AG20443 (cell line): ENCODE measurements at places on chromosomes 6 and 20.
A peak's percentile ranks its signal among the peaks of the same experiment; 100 is the strongest.

- DNase-seq: no peak
These were observed 214.2 kb downstream of the COL19A1 start for GRCh38 chr6:70080443-70081070.

GRCh38 chr6:117072134-117072533 lies 193.2 kb upstream of the VGLL2 start:
- no peak for DNase-seq

GRCh38 chr6:47091886-47092668 lies 49.9 kb upstream of the ADGRF1 start:
- peak; percentile 32 for DNase-seq

DNA sequence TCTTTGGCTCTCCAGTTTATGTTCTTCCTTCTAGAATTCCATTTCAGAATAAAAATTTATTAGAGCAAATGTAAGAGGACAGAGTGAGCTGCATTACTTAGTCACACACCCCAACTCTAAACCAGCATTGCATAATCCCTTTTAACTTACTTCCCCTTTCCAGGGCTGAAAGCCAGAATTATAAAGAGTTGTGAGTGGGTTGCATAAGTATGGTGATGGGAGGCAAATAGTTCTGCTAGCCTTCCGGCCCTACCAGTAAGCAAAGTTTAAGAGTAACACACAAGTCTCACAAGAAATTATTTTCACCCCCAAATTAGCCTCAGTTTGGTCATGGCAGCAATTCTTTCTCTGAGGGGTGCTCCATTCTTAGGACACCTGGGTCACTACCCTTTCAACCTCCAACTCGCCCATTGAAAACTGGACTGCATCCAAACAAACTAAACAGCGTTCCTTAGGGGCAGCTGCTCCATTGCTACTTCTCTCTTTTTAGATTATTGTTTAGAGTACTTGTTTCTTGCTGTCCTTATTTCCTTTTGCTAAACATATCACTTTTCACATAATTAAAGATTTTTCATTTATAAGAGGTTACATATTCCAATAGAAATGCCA lies 1.6 kb downstream of the KIAA0408 start:
- peak; percentile 25 for DNase-seq

- no peak for DNase-seq
These were observed 298.4 kb upstream of the MOCS1 start for GRCh38 chr6:40232698-40233097.

DNA sequence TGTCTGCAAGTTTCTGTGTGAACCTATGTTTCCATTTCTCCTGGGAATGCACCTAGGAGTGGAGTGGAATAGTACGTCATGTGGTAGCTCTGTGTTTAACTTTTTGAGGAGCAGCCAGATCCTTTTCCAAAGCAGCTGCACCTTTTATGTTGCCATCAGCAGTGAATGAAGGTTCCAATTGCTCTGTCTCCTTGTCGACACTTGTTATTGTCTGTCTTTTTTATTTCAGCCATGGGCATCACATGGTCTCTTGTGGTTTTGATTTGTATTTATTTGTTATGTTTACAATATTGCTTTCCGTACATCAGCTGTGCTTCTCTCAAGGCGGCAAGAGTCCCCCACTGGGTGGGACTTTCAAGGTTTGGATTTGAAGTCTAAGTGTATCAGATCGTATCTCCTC lies 33.9 kb upstream of the STX16 start:
- DNase-seq: no peak

GRCh38 chr6:141413196-141413595 lies 719.5 kb upstream of the GJE1 start:
- DNase-seq: peak; percentile 9

DNA sequence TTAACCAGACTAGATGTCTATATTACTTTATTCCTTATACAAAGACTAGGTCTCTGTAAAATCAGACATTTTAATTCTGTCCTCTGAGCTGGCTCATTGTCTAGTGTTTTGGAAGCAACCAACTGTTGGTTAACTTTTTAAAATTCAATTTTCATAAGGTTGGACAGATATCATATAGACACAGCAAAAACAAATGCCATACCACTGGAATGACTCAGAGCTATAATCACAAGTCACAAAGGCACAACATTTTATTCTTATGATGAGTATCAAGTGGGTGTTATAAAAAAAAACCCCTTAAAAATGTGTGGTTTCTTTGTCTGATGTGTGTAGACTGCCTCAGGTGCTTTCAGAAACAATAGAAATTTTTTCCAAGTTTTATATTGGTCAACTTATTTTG lies 296.2 kb upstream of the MARCKS start:
- peak; percentile 33 for DNase-seq

GRCh38 chr20:51084593-51085377 lies 61.9 kb upstream of the KCNG1 start:
- DNase-seq: no peak

GRCh38 chr6:166314454-166314853 lies 6.3 kb upstream of the PRR18 start:
- no peak for DNase-seq

GRCh38 chr20:9215539-9215938 lies 146.7 kb downstream of the PLCB4 start:
- DNase-seq: no peak

GRCh38 chr20:50335105-50335504 lies 144.5 kb downstream of the CEBPB start:
- DNase-seq: peak; percentile 40

DNA sequence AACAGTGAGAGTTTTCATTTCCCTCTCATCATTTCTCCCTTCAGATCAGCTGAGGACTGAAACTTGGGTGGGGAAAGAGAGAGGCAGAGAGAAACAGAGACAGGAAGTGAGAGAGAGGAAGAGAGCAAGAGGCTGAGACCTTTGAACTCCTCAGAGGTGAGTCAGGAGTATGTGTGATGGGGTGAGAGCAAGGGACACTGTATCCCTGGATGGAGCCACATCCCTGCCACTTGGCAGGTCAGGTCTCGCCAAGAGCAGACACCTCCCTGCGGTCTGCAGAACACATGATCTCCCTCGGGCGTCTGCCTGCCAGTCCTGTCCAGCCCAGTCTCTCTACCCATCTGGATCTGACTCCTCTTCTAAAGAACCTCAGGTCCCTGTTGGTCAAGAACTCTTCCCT lies 62.7 kb upstream of the SYNDIG1 start:
- DNase-seq: no peak

DNA sequence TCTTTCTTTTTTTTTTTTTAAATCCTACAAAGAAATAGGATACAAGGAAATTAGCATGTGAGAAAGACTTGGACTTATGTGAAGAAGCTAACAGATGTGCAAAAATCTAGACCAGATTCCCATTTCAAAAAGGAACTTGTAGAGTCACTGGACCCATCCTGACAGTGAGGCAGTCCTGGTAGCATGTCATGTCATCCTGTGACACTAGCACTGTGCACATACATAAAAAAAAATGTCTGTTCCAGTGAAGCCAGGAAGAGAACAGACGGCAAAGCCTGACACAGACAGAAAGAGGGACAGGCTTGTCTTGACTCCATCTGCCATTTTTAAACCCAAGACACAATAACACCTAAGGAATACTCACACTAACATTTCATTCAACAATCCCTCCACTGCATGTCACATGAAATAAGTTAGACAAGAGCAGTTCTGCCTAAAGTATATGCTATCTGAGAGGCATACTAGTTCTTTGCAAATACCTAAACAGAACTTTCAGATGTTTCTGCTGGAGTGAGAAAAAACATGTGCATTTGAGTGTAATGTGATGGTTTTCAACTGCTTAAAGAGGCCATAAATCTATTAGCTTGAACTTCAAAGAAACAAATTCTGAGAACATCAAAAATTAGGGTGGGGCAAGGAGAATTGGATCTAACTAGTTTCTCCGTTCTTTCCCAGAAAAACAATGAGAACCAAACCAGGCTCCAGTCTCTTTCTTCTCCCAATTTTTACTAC lies 159.6 kb downstream of the BACH2 start:
- DNase-seq: no peak

GRCh38 chr20:32321390-32321789 lies 36.7 kb upstream of the ASXL1 start:
- DNase-seq: no peak

DNA sequence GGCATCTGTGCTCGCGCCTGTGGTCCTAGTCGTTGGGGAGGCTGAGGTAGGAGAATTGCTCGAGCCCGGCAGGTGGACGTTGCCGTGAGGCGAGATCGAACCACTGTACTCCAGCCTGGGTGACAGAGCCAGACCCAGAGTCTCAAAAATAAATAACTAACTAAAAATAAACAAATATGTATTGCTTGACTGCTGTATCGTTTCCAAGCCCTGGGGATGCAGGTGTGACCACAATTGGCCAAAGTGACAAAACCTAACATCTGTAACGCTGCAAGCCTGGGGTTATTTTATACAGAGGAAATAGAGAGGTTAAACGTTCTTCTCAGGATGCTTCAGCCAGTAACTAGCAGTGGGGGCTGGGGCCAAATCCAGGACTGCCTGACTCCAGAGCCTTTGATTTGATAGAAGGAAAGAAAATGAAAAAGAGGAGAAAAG lies 1.9 kb upstream of the SRSF3 start:
- DNase-seq: no peak

DNA sequence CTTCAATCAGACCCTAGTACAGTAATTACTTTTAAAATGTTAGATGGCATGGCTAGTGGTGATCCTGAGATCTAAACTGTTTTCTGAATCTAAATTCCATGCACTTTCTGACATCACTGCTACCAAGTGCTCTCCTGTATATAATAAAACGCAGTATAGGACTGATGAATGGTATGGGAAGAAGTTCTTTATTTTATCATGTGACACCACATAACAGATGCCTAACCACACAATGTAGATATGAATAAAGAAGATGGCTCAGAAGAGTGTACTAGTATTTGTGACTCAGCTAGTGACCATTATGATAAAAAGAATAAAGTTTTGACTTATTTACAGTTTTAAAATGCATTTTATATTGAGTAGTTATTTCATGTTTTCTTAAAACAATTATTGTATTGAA lies 8.5 kb downstream of the NDUFAF4 start:
- no peak for DNase-seq

DNA sequence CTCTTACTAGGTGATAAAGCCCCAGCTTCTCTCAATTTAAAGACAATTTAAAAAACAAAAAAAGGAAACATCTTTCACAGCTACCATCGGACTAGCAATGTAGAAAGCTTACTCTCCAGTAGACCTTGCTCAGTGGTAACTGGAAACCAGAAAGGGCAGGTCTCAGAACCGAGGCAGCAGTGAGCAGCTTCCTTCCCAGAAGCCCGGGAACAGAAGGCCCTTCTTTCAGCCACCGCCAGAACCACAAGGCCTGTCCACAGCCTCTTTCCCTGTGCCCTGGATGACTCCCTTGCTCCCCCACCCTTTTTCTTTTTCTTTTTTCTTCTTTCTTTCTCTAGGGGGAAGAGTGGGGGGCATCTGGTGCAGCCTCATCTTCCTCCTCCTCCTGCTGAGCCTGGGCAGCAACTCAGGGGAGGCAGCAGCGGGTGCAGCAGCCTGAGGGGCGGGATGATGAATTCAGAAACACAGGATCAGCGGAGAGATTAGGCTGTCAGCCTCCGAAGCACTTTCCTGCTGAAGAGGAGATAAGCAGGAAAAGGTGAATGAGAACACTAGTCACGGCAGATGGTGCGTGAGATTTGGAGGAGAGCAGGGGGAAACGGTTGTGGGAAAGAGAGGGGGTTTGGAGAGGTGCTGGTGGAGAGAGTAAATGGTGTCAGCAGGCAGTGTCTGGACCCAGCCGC lies 158.5 kb downstream of the ID4 start:
- DNase-seq: no peak

DNA sequence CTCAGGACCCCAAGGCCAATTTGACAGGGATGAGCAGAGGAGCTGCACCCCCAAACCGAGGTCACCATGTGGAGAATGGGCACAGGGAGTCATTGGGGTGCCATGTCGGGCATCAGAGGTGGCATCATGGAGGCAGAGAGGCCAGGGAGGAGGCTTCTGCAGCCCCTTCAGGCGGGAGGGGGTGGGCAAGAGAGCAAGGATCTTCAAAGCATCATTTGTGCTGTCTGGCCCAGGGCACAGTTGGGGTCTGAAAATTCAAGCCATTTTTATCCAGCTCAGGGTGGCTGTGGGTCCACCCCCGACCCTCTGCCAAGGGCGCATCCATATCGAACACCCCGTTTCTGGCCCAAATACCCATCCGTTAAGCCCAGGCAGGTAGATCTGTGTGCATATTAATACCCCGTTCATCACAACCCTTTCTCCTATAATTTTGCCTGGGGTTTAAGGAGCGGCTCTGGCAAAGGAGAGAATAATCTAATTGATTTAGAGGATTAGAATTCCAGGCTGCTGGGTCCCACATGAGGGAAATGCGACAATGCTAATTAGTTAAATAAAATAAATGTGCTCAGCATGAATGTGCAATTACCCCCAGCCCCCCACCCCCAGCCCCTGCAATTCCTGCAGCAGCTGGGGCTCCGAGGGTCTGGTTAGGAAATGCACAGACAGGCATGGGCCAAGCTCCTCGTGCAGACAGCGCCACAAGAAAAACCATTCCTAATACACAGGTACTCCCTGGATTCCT lies 31.9 kb downstream of the VSTM2L start:
- DNase-seq: no peak

- no peak for DNase-seq
These were observed 7.3 kb upstream of the SIRPG start for GRCh38 chr20:1664911-1665310.

DNA sequence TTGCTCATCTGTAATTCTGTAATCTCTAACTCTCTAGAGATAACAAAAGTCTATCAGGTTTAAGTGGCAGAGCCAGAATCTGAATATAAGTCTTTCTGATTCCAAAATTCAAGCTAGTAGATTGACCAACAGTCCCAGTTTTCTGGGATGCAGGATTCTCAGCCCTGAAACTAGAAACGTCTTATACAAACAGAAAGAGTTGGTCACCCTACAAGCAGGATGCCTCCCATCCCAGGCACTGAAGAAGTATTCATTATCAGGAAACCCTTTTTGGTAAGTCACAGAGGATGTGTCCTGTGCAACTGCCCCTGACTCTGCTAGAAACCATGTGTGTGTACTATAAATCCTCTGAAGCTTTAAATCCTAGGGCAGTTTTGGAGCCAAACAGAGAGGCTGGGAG lies 135.0 kb downstream of the CARMIL1 start:
- DNase-seq: no peak

- DNase-seq: peak; percentile 53
These were observed 874.2 kb downstream of the TFAP2A start for GRCh38 chr6:9540534-9541126.

DNA sequence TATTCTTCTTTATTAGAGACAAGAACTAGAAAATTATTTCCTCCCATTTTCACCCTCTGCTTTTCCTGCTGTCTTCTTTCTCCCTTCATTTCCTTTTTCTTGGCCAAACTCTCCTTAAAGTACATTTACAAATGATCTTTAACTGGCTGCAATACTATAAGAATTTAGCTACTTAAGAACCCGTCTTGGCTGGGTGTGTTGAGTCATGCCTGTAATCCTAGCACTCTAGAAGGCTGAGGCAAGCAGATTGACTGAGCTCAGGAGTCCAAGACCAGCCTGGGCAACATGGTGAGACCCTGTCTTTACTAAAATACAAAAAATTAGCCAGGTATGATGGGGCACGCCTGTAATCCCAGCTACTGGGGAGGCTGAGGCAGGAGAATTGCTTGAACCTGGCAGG lies 39.3 kb upstream of the SRPK1 start:
- no peak for DNase-seq

- no peak for DNase-seq
These were observed 137.5 kb upstream of the PTPN1 start for GRCh38 chr20:50372770-50373088.
